Mammary epithelial cell (primary cell): ENCODE measurements at places on chromosomes 7 and 10.
A peak's percentile ranks its signal among the peaks of the same experiment; 100 is the strongest.

GRCh38 chr7:128883622-128884448, 21.2 kb downstream of the ATP6V1F start:
- peak; percentile 47 for DNase-seq

DNA sequence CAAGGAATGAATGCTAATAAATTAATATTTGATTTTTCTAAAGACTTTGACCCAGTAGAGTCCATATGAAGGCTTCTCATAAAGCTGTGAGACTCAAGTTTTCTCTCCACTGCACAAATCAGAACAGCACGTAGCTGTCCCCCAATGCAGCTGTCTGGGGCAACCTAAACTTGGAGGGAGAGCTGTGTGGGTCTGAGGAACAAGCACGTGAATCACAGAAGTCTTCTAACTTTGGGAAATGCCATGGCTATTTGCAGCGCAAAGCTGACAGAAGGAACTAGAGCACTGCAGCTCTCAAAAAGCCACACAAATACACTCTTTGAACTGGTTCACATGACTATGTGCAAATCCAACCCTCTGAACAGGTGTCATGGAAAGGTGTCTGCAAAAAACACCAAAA, 47.9 kb downstream of the COL1A2 start:
- no peak for DNase-seq

DNA sequence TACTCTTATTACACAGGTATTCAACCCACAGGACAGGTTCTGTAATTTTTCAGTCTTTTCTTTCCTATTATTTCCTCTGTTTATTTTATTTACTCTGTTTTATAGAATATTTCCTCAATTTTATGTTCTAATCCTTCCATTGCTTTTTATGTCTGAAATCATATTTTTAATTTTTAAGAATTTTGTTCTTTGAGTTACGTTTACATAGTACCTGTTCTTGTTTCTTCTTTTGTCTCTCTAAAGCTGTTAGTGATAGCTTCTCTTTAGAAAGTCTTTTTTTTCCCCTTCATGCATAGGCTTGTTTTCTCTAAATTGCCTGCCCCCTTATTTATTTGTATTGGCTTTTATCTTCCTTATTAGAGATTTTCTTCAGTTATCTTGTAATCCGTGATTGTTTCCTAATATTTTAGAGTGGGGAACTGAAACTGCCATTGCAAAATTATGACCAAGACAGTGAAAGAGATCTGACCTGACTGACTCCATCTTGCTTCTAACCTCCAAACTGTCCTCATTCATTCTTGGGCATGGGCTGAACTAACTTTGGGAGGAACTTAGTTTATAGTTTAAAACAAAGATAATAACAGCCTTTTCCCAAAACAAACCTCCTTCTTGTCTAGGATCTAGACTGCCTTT, 187.6 kb downstream of the PFKFB3 start:
- no peak for DNase-seq

GRCh38 chr10:57202356-57202755, 841.3 kb upstream of the ZWINT start:
- DNase-seq, result no peak

- no peak for DNase-seq
Measured at GRCh38 chr10:95262763-95263518, 27.9 kb downstream of the PDLIM1 start.

- no peak for DNase-seq
Measured at GRCh38 chr10:6978187-6978627, 398.1 kb upstream of the PRKCQ start.

DNA sequence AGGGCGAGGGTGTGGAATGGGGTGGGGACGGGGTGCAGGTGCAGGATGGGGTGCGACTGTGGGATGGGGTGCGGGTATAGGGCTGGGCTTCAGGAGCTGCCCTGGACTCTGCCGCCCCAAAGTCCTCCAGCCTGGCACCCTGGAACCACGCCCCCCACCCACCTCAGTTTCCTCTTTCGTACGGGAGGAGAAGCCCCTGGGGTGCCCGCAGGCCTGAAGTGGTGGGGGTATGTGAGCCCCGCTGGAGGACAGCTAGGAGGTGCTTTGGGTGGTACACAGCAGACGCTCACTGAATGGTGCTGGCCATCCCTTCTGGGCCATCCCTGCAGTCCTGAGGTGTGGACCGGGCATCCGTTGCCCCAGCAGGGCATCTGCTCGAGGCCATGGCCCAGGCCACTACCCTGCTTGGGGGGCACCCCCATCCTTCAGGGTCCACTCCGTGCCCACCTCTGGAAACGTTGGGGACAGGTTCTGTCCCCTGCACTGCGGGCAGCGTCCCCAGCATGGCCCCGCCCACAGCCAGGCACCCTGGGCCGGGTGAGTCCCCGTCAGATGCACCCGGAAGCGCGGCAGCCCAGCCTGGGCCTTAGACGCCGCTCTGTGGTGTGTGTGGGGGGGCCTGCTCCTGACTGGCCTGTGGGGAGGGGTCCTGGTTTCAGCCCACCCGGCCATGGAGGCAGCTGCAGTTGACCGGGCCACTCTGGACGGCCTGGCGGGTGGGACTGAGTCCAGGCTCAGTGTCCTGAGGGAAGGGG, 41.6 kb downstream of the UNCX start:
- DNase-seq, result no peak

- no peak for DNase-seq
Measured at GRCh38 chr7:72335561-72336381, 76.4 kb downstream of the CALN1 start.
